NCI-H524 treated with DMSO at 0.1 percent for 48 hours (cell line): ENCODE measurements at places on chromosomes 7 and 10.

GRCh38 chr10:50992972-50993766 lies 81.1 kb upstream of the PRKG1 start:
- DNase-seq, result peak; percentile 1

DNA sequence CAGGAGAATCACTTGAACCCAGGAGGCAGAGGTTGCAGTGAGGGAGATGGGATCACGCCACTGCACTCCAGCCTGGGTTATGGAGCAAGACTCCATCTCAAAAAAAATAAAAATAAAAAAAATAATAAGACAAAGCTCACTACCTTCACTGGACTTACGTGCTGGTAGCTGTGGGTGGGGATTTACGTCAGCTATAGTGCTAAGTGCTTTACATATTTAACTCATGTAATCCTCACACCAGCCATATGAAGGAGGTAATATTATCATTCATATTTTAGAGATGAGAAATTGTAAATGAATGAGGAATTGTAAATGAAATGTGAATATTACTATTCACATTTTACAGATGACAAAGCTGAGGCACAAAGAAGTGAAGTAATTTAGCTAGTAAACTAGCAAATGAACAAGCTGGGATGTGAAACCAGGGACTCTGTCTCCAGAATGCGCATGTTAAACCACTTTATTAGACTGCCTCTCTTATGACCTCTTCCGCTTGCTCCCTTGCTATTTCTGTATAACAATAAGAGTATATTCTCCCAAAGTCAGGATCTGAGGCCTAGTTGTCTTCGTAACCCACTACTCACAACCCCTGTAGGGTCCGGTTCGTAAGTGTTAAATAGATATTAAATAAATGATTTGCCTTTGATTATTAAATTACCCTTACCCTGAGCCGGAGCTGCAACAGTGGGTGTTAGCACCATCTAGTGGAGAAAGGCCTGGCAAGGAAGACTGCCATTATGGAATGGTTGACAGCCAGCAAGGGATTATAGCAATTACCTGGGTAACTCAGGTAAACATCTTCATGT lies 70.2 kb downstream of the HTR7 start:
- no peak for DNase-seq

GRCh38 chr10:101228966-101229265 lies 347 bp downstream of the LBX1 start:
- no peak for DNase-seq

DNA sequence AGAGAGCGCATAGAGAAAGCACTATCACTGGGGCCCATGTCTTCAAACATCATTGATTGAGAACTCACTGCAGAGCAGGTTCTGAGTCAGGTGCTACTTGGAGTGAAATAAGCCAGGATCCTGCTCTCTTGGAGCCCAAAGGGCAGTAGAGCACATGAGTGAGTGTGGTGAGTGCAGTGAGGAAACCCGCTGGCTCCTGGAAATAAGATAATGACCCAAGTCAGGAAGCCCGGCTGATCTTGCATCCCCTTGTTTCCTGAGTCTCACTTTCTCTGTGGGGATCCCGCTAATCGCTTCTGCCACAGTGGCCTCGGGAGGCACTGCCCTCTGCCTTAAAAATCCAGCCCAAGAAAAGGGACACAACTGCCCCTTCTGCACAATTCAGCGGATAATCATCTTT lies 7.1 kb upstream of the FAM107B start:
- no peak for DNase-seq

GRCh38 chr10:95569368-95569767 lies 8.2 kb upstream of the SORBS1 start:
- no peak for DNase-seq

DNA sequence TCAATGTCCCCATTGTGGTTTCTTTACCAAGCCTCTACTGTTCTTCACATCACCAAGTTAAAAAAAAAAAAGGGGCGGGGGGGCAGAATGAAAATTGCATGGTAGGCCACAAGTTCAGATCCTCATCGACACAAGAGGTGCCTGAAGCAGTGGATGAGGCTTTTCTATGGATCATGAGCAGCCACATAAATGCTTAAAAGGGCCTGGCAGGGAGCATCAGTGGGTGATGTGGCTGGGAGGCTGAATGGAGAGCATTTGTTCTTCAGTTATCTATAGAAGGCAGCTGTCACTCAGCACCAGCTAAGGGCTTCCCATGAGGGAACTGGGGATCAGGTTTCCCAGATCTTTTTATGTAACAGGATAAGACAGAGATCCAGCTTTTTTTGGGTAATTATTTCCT lies 117.9 kb downstream of the CFTR start:
- peak; percentile 4 for DNase-seq

- DNase-seq, result no peak
Measured at GRCh38 chr7:118327174-118327573, 102.7 kb downstream of the ANKRD7 start.

DNA sequence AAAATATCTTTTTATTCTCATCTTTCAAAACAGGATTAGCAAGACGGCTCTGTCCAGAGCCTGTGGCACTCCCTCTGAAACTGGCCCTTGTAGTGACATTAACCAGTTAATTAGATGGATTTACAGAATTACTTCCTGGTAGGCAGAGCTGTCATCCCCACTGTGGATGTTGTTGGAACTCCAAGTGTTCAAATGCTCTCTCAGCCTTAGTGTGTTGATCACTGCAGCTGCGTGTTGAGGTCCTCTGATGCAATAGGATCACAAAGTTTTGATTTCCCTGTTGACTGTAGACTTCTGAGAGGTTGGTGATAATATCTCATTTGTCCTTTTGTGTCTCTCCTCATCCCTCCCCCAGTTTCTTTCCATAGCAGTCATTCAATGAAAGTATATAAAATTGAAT lies 117.3 kb upstream of the CDK6 start:
- no peak for DNase-seq

GRCh38 chr10:48481385-48481784 lies 123.5 kb downstream of the ARHGAP22 start:
- no peak for DNase-seq

DNA sequence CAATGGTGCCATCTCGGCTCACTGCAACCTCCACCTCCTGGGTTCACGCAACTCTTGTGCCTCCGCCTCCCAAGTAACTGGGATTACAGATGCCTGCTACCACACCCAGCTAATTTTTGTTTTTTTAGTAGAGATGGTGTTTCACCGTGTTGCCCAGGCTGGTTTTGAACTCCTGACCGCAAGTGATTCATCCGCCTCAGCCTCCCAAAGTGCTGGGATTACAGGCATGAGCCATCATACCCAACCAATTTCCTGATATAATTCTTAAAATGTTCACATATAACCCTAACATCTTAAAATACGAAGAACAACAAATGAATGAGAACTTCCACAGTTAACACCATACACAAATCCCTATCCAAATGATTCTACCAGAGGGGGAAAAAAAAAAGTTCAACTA lies 31.2 kb downstream of the BAIAP2L1 start:
- no peak for DNase-seq

- no peak for DNase-seq
Measured at GRCh38 chr10:71648254-71648932, 71.2 kb downstream of the C10orf105 start.

DNA sequence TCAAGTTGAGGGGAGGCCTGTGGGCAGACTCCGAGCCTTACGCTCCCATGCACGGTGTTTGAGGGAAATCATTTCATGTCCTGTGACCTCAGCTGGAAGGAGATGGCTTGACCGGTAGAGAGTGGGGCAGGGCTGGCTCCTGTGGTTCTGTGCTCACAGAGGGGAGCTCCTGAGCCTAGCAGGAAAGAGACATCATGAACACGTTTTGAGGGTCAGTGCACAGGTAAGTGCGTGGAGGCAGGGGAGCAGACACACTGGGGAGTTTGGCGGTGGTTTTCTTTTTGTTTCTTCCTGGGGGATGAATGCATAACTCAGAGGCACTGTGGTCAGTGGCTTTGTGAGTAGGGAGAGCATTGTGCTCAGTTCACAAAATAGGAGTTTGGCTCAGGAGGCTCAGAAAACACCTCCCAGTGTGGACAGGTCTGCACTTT lies 22.5 kb downstream of the ADCY1 start:
- DNase-seq, result no peak

- no peak for DNase-seq
Measured at GRCh38 chr10:10198363-10198762, 819.3 kb upstream of the CELF2 start.

DNA sequence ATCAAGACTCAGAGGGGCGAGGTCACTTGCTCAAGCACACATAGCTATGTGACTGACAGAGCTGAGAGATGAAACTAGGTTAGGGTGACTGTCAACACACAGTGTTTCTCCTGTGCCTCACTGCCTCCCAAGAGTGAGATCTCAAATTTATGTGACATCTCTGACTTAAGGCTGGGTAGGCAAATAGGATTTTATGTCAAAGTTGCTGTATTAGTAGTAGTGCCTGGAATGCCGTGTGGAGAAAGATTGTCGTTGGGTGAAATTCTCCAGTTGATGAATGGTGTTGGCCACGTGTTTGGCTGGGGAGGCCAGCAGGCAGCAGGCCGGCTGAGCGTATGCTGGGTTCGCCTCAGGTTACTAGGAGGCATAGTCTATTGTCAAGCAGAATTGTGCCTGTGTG lies 148.3 kb upstream of the BMPER start:
- DNase-seq, result no peak

- DNase-seq, result no peak
Measured at GRCh38 chr7:41529831-41530230, 173.1 kb downstream of the INHBA start.
